Cardiac muscle cell (in vitro differentiated cells and primary cell): ENCODE measurements at places on chromosomes 12 and 14.

DNA sequence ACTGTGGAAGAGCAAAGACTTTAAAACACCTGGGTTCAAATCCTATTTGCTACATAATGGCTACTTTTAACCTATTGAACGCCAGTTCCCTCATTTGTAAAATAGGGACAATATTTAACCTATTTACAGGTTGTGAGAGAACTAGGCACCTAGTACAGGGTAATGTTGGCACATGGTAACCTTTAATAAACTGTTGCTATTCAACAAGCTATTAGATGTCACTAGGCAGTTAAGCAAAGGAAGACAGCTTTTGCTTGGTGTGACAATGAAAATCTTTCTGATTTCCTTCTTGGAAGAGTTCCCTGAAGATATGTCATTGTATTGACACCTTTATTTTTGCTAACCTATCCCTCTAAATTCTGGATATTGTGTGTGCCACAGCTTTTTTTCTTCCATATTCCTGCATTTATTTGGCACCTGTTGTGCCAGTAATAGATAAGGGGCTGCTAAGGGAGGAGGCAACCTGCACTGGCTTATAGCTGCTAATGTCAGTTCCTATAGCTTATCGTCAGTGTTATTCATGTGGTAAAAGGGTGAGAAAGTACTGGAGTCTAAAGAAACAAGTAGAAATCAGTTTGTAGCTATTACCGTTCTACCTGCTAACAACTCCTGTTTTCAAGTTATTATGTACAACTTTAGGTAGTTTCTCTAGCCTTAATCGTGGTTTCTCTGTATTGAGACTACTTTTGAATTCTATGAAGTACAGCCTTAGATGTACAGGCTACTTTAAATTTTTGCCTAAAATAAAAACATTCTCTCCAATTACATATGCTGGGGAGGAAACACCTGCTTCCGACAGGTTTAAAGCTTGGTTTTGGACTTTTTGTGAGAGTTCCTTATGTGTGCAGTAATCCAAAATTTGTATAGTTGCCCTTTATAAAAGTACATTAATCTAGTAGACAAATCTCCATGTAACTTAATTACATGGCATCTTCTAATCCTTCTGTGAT is 24.3 kb downstream of the HIF1A start:
- no peak overlapping the region for H3K4me3 ChIP-seq
- peaks cover 30% of the 10 kb centered on the region for H3K4me1 ChIP-seq
- peaks cover 29% of the 10 kb centered on the region for H3K36me3 ChIP-seq
- DNase-seq, result no peak

DNA sequence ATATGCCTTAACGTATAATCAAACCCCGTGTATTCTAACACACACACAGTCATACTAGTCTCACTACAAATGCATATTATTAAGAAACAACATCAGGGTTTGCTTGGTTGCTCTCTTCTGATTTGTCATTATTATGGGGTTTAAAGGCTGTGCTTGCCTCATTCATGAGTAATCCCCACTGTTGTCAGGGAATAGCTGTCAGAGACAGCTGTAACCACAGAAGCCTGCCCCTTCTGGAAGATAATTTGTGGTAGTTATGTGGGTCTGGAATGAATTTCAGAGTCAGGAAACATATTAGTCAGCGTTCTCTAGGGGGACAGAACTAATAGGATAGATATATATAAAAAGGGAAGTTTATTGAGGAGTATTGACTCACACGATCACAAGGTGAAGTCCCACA is 456.9 kb upstream of the TMEM132C start:
- H3K36me3 ChIP-seq, result no peaks in the 10 kb centered on the region
- H3K4me3 ChIP-seq, result no peak overlapping the region
- no peaks in the 10 kb centered on the region for H3K27me3 ChIP-seq
- H3K4me1 ChIP-seq, result no peaks in the 10 kb centered on the region
- DNase-seq, result peak; percentile 77
- no peak overlapping the region for H3K27ac ChIP-seq

- no peaks in the 10 kb centered on the region for H3K27me3 ChIP-seq
- H3K27ac ChIP-seq, result peak overlapping the region; percentile 21
- peak; percentile 54 for DNase-seq
- peaks cover 5% of the 10 kb centered on the region for H3K4me1 ChIP-seq
- H3K36me3 ChIP-seq, result no peaks in the 10 kb centered on the region
- H3K4me3 ChIP-seq, result no peak overlapping the region
Measured at GRCh38 chr14:52352061-52352491, 38.0 kb downstream of the PTGER2 start.

DNA sequence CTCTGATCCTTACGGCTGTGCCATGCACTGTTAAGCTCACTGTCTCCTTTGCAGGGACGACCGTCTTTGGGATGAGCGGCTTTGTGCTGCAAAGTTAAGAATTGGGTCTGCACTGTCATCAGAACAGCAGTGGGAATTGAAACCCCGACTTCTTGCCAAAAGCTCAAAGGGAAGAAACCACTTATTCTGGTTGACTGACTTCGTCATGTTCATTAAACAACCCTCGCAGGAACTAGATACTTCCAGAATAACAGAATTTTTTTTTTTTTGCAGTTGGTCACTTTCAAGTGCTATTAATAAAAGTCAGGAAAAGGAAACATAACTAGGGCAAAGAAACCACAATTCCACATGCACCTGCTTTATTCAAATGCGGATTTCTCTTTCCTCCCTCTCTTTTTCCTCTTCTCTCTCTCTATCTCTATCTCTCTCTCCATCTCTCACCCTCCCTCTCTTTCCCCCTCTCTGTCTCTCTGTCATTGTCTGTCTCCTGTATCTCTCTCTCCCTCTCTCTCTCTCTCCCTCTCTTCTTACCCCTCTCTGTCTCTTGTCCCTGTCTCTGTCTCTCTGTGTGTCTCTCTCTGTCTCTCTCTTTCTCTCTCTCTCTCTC is 12.3 kb upstream of the GLT1D1 start:
- H3K4me3 ChIP-seq, result no peak overlapping the region
- H3K4me1 ChIP-seq, result no peaks in the 10 kb centered on the region
- H3K27me3 ChIP-seq, result no peaks in the 10 kb centered on the region

DNA sequence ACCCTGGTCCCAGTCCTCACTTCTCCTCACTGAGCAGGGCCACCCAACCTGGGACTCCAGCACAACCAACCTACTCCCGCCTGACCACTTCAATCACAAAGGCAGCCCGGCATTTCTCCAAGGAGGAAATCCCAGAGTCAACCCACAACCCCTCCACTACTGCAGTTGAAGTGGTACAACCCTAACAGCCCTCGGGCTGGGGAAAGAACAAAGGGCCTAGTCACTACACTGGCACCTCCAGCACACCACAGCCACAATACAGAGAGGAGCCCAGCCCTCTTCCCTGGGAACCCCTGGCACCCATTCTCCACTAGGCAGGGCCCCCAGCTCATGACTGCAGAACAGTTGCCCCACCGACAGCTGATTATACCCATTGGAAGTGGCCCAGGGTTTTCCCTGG is 13.7 kb upstream of the OR5AU1 start:
- DNase-seq, result no peak
- no peak overlapping the region for H3K4me3 ChIP-seq
- no peaks in the 10 kb centered on the region for H3K4me1 ChIP-seq
- H3K27me3 ChIP-seq, result no peaks in the 10 kb centered on the region
- H3K36me3 ChIP-seq, result no peaks in the 10 kb centered on the region

DNA sequence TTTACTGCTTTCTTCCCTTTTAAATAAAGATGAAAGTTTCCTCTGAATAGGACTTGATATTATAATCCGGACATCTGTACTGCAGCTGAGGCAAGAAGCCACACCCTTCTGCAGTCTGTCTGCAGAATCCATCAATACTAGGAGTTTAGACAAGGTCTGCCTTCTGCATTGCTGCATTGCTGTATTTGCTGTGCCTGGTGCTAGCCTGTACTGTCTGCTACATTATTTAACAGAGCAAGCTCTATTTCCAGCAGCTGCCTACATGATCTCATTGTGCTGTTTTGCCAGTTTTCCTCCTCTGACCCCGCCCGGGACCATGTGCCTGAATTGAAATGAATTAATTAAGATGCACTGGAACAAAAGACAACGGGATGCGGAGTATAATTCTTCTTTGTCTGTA is 1.7 kb downstream of the TUBA1A start:
- no peaks in the 10 kb centered on the region for H3K27me3 ChIP-seq
- no peak overlapping the region for H3K27ac ChIP-seq
- H3K4me1 ChIP-seq, result no peaks in the 10 kb centered on the region
- peak overlapping the region; percentile 87 for H3K4me3 ChIP-seq
- H3K36me3 ChIP-seq, result peaks cover 10% of the 10 kb centered on the region
- peak; percentile 54 for DNase-seq

DNA sequence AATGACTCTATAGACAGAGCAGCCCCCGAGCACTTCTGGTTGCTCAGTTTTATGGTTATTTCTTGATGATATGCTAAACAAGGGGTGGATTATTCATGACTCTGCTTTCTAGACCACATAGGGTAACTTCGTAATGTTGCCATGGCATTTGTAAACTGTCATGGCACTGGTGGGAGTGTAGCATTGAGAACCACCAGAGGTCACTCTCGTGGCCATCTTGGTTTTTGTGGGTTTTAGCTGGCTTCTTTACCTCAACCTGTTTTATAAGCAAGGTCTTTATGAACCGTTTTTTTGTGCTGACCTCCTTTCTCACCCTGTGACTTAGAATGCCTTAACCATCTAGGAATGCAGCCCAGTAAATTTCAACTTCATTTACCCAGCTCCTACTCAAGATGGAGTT is 1036.2 kb upstream of the FLRT2 start:
- no peaks in the 10 kb centered on the region for H3K4me1 ChIP-seq
- H3K36me3 ChIP-seq, result no peaks in the 10 kb centered on the region
- no peak overlapping the region for H3K4me3 ChIP-seq

- no peaks in the 10 kb centered on the region for H3K36me3 ChIP-seq
- H3K4me1 ChIP-seq, result peaks cover 33% of the 10 kb centered on the region
- no peak overlapping the region for H3K4me3 ChIP-seq
- peak overlapping the region; percentile 97 for H3K27ac ChIP-seq
Measured at GRCh38 chr12:39395866-39396265, 47.1 kb downstream of the KIF21A start.

DNA sequence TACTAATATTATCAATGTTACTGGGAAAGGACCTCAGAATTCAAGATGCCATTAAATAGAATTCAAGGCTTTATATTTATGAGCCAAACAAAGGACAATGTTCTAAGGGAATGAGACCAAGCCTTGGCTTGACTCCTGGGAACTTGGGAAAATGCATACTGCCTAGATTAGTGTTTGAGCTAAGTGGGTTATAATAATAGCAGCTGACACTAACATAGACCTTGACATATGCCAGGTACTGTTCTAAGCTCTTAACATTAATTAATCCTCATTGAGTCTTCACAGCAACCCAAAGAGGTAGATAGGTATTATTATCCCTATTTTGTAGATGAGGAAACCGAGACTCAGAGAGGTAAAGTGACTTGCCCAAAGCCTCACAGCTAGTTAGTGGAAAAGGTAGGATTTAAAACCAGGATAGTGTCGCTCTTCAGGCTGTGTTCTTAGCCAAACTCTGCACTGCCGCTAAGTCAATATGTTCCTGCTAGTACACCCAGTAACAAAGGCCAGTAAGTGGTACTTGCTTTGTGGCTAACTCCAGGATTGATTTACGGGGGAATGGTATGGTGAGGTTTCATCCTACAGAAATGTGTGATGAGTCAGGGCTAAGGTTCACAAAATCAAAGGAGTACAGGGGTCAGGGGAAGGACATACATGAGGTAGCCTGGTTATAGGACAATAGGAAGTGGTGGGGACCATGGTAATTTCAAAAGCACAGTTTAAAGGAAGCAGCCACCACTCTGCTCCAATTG is 35.8 kb upstream of the PRKAB1 start:
- no peaks in the 10 kb centered on the region for H3K36me3 ChIP-seq
- H3K27ac ChIP-seq, result no peak overlapping the region
- H3K27me3 ChIP-seq, result peaks cover 4% of the 10 kb centered on the region

- H3K27ac ChIP-seq, result no peak overlapping the region
- peaks cover 13% of the 10 kb centered on the region for H3K4me1 ChIP-seq
- no peaks in the 10 kb centered on the region for H3K36me3 ChIP-seq
- no peak for DNase-seq
- no peak overlapping the region for H3K4me3 ChIP-seq
- no peaks in the 10 kb centered on the region for H3K27me3 ChIP-seq
Measured at GRCh38 chr12:50918584-50919316, 33.6 kb upstream of the HIGD1C start.

DNA sequence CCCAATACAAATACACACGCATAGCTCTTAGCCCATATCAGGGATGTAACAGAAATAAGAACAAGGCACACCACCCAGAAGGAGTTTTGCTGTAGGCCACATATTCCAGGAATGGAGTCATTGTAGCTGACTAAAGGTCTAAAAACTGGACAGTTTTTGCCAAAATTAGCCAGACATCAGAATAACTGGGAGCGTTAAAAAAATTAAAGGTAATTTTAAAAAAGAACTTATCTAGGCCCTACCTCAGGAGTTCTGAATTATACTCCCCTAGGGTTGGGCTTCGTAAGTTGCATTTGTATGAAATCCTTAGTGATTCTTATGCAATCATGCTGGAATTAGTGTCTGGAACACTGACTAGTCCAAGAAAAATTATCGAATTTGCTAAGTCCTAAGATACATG is 987.7 kb downstream of the GALC start:
- no peaks in the 10 kb centered on the region for H3K36me3 ChIP-seq
- DNase-seq, result no peak
- H3K4me1 ChIP-seq, result peaks cover 27% of the 10 kb centered on the region
- no peak overlapping the region for H3K4me3 ChIP-seq
- H3K27me3 ChIP-seq, result no peaks in the 10 kb centered on the region
- H3K27ac ChIP-seq, result no peak overlapping the region

- no peaks in the 10 kb centered on the region for H3K36me3 ChIP-seq
- peaks cover 25% of the 10 kb centered on the region for H3K4me1 ChIP-seq
- peak overlapping the region; percentile 72 for H3K27ac ChIP-seq
- no peaks in the 10 kb centered on the region for H3K27me3 ChIP-seq
Measured at GRCh38 chr12:47736877-47737676, 11.8 kb upstream of the ENDOU start.

DNA sequence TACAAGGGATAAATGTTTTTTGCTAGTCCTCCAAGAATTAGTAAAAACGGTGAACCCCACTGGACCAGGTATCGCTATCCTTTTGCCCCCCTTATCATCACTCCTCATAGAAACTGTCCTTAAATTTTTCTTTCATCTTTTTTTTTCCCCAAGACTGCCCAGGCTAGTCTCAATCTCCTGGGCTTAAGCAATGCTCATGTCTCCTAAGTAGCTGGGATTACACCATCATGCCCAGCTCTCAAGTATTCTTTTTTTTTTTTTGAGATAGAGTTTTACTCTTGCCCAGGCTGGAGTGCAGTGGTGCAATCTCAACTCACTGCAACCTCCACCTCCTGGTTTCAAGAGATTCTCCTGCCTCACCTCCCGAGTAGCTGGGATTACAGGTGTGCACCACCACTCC is 9.7 kb downstream of the IRF2BPL start:
- H3K27me3 ChIP-seq, result no peaks in the 10 kb centered on the region
- no peaks in the 10 kb centered on the region for H3K36me3 ChIP-seq
- H3K4me1 ChIP-seq, result peaks cover 19% of the 10 kb centered on the region
- H3K4me3 ChIP-seq, result no peak overlapping the region

DNA sequence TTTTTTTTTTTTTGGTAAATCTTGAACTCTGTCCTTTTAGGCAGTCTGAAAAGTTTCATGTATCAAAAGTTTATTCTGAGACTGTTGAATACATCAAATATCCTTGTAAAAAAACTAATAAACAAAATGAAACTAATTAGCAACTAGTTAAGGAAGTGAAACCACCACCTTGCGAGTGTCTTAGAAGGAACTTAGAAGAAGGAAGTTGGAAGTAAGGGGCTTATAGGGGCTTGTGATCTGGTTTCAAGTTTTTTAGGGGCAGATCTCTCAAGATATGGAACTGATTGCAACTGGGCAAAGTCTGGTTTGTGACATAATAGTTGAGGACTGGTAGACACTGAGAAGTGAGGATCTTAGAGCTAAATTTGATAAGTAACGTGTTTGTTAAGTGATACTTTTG is 748.8 kb downstream of the C12orf50 start:
- no peaks in the 10 kb centered on the region for H3K36me3 ChIP-seq
- no peak overlapping the region for H3K27ac ChIP-seq
- H3K27me3 ChIP-seq, result no peaks in the 10 kb centered on the region
- no peak overlapping the region for H3K4me3 ChIP-seq
- DNase-seq, result no peak
